Activated CD4-positive, alpha-beta T cell treated with anti-CD3 and anti-CD28 coated beads, Interleukin-2, Interleukin-4, amounts not matched to agents 100 ng/mL and 50 ng/mL, durations not matched to agents 16 hours and 8 hours (primary cell): ENCODE measurements at places on chromosomes 2 and 18.

DNA sequence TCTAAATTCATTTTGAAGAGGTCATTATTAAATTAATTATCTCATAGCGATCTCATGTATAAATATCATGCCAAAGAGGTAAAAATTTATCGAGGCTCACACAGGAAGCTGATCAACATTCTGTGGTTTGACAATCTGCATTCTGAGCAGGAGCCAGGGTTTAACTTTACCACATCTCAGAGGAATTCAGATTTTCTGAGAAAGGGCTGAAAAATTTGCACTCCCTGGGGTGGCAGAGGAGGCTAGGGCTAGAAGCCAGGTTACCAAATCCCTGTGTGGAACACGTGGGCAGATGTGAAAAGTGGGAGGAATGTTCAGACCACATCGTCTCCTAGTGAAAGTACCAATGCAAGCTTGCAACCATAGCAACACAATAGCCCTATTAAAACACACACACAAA is 63.5 kb upstream of the CTLA4 start:
- DNase-seq, result peak; percentile 84

DNA sequence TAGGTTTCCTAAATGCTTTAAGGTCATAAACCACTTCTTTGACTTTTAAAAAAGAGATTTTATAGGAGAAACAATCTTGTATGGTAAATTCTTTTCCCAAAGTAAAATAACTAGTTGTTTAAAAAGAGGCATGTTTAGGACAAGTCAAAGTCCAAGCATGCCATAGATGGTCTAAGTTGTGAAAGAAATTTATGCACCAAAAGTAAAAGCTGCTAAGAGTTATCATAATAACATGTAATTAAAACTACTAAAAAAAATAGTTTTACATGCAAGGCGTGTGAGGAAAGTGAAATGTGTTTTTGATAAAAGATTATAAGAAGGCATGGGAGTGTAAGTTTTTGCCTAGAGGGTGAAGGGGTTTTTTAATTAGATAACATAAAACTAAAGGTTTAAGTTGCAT is 22.5 kb downstream of the FAM210A start:
- no peak for DNase-seq

- DNase-seq, result no peak
Measured at GRCh38 chr2:47309472-47309951, 93.4 kb upstream of the MSH2 start.

- no peak for DNase-seq
Measured at GRCh38 chr18:37712776-37713175, 147.2 kb upstream of the CELF4 start.

- no peak for DNase-seq
Measured at GRCh38 chr2:63665846-63666475, 77.2 kb downstream of the MDH1 start.

GRCh38 chr2:205906419-205906818 is 179.6 kb downstream of the INO80D start:
- DNase-seq, result no peak

DNA sequence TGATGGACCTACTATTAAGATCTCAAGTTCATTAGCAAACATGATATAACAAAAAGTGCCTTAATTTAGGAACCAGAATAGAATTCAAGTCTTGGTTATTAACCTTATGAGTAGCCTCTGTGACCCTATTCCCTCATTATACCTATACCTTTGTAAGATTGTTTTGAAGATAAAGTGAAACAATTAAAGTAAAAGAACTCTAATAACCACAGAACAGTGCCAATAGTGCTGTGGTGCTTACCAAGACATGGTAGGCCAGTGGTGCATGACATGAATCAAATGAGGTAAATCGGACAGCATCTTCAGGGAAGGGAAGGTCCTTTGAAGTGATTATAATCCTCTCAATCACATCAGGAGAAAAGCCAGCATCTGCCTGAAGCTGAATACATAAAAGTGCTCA is 36.4 kb downstream of the METTL4 start:
- DNase-seq, result no peak

DNA sequence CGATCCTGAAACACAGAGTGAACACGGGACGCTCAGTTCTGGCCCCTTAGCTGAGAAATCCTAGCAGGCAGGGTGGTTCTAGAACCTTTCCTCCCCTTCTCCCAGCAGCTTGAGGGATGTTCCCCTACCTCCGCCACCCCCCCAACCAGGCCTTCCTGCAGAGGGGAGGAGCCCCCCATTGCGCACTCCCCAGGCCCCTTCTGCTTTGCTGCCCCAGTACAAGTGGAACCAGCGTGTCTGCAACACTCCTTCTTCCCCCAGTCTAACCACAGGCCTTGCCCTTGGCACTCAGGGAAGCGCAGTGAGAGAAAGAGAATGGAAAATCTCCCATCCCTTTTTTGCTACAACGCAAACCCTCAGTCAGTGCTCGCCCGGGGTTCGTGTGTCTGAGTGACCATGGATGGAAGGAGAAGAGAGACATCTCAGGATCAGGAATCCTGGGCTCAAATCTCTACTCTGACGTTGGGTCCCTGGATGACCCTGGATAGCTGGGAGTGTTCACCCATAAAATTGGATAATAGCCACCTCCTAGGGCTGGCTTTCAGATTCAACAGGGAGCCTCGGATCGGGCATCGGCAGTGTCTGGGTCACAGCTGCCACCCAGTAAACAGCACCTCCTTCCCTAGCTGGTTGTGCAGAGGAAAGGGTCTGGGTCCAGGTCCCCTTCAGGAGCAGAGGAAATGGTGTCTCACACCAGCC is 3.7 kb downstream of the NPPC start:
- no peak for DNase-seq

GRCh38 chr2:241168366-241168765 is 18.1 kb downstream of the PPP1R7 start:
- no peak for DNase-seq

DNA sequence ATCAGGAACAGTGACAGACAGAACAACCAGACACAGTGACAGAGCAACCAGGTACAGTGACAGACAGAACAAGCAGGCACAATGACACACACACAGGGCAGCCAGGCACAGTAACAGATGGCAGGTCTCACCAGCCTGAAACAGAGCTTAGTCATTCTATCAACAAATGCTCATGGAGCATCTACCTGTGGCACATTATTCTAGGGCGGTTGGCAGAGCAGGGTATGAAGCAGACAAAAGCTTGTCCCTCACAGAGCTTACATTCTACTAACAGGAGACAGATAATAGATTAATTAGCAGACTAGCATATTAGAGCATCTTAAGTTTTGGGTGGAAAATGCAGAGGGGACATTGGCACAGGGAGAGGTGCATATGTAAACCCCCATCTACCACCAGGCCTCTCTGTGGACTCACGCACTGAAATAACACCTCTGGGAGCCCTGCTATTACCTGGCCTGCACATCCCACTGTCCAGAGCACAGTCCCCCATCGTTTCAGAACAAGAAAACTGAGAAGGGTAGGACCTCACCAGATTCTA is 64.1 kb upstream of the RAB6C start:
- no peak for DNase-seq

DNA sequence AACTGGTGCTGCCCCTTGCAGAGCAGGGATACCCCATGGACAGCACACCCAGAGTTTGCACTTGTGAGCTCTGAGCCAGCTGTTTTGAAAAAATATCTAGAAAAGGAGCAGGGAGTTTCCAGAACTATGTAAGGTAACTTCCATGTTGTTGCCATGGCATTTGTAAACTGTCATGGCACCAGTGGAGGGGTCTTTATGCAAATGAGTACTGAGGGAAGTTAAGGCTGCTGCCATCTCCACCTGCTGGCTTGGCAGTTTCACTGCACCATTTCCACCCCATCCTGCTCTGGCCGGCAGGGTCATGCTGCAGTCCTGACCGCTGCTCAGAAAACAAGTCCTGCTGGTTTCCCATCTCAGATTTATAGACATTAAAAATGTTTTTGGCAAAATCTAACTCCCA is 52.3 kb upstream of the SNTG2 start:
- DNase-seq, result no peak

DNA sequence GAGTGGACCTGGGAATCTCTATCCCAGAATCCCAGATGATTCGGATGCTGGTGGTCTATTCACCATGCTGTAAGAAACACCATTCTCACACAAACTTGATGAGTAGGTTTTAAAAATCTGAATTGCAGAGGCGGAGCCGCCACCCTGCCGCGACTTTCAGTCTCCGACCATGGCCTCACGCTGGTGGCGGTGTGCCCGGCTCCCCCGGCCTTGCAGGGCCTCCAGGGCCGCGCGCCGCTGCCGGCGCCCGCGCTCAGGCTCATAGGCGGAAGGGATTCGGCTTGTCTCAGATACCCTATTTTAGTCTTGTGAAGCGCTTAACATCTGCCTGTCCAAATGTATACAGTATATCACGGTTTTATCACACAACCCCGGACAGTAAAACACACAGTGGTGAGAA is 2.6 kb upstream of the PPM1B start:
- no peak for DNase-seq

- DNase-seq, result no peak
Measured at GRCh38 chr18:29084120-29084519, 907.2 kb upstream of the CDH2 start.

DNA sequence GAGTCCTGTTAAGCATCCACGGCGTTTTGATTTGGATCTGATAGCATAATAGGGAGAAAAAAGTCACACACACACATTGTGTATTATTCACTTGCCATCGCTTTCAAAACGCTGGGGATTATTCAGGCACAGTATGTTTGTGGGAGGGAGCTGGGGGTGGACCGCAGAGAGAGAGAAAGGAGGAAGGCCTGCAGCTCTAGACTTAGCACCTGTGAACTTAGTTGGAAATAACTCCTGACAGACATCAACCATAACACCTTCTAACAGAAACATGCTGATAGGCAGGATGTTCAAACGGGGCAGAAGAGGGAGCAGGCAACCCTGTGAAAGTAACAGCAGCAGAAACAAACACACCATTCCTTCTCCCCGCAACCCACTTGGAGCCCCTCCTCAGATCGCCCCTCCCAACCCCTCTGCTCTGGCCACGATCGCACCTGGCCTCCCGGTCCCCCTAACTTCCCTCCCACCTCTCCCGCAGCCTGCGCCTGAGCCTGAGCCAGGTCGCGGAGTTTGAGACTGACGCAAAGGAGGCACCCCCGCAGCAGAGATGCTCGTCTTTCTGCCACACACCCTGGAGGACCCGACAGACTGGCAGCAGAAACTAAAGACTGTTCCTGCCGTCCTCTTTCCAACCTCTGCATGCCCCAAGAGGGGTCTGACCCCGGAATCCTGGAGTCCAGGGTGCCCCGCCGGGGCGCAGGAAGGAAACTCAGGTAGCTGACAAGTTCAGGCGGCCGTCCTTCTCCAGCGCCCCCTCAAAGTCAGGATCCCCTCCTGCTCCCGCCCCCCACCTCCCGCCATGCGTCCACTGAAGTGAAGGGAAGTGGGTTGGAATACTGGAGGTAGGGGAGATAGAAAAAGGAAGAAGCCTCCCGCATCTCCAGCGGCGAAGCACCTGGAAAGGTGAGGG is 738 bp downstream of the CHST9 start:
- DNase-seq, result no peak

DNA sequence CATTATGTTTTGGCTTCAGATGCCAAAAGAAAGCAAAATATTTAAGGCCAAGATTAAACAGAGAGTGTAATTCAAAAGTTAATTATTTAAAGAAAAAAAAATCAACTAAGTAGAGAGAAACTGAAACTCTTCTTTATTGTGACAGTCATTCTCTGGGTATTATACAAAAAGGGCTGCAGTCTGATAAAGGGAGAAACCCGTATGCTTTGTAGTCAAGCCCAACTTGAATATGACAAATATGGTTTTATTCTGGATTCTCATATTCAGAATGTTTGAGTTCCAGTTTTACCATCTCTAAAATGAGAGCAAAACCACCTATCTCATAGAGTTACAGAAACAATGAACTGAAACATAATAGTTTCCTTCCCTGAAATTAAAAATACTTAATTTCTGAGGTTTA is 8.2 kb downstream of the CDH2 start:
- DNase-seq, result no peak

DNA sequence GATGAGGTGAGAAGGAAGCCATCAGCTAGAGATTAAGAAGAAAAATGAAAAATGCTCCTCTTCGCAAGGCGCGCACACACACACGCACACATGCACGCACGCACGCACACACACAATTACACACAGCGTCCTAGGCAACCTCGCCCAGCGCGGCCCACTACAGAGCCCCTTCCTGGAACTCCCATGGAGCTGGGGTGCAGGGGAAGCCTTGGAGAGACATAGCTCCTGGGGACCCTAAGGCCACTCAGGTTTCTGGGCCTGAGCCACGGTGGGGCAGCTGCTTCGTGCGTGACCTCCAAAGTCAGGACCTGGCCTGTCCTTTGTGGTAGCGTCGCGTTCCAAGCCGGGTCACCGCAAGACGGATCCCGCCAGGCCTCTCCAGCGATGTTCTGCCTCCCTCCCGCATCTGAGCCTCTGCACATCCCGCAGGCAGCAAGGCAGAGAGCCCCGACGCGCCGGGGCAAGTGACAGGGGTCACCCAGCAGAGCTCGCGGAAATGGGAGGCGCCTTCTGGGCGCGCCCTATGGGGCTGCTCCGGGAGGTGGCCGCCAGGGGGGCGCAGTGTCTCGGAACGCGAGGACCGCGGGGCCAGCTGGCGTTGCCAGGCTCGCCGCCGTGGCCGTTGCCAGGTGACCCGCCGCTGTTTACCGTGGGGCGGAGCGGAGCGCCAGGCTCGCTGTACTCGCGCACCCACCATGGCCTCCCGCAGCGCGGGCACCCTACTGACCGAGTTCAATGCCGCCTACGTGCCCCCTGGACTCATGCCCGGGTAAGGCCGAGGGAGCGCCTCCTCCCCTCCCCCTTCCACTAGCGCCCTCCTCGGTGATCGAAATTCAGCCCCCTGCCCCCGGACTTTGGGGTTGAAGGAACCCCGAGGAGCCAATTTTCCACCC is 79.0 kb downstream of the CIB4 start:
- DNase-seq, result no peak

- DNase-seq, result no peak
Measured at GRCh38 chr18:31647127-31647753, 37.1 kb downstream of the B4GALT6 start.

- DNase-seq, result no peak
Measured at GRCh38 chr2:204892506-204893255, 347.4 kb downstream of the PARD3B start.
